ENCODE measurements at places on chromosomes 11 and 22. TPM values are rescaled to one million over a fixed set of nuclear protein-coding genes. Genes with fewer than 3 reads are reported as not detected.

ART5 gene
- not detected for total RNA-seq

FLRT1 gene
- total RNA-seq = not detected

CENATAC gene
- total RNA-seq = 34.8 TPM

TEX54 gene
- not detected for total RNA-seq

TBC1D22A gene
- 24.5 TPM for total RNA-seq

LRRC75B gene
- total RNA-seq = 6.0 TPM

TRIM29 gene
- 1.3 TPM for total RNA-seq

FAM227A gene
- 0.22 TPM for total RNA-seq

FAM111B gene
- total RNA-seq = 0.26 TPM

ANO9 gene
- 1.2 TPM for total RNA-seq

GPR83 gene
- total RNA-seq = not detected

SHANK3 gene
- total RNA-seq = 95.7 TPM

ALG12 gene
- total RNA-seq = 12.5 TPM

USP2 gene
- total RNA-seq = 4.2 TPM

MS4A15 gene
- total RNA-seq = not detected

CSNK2A3 gene
- 2.0 TPM for total RNA-seq

FDXACB1 gene
- total RNA-seq = 2.1 TPM

FOLH1 gene
- 0.90 TPM for total RNA-seq

PAX6 gene
- 0.32 TPM for total RNA-seq

BDNF gene
- total RNA-seq = 0.22 TPM

MMP3 gene
- total RNA-seq = 1.5 TPM

FGF19 gene
- total RNA-seq = not detected

MS4A3 gene
- total RNA-seq = not detected

GNAZ gene
- 18.3 TPM for total RNA-seq

SLC25A18 gene
- total RNA-seq = 8.4 TPM

RFPL3 gene
- total RNA-seq = not detected

CCDC15 gene
- 0.93 TPM for total RNA-seq

C11orf91 gene
- 3.4 TPM for total RNA-seq

KCNK7 gene
- 1.5 TPM for total RNA-seq
